ENCODE measurements at places on chromosomes 13 and 19.

GRCh38 chr19:29255006-29255405 is 42.1 kb upstream of the UQCRFS1 start:
- DNase-seq, result no peak

GRCh38 chr13:109924376-109924775 is 138.0 kb upstream of the IRS2 start:
- DNase-seq, result no peak

DNA sequence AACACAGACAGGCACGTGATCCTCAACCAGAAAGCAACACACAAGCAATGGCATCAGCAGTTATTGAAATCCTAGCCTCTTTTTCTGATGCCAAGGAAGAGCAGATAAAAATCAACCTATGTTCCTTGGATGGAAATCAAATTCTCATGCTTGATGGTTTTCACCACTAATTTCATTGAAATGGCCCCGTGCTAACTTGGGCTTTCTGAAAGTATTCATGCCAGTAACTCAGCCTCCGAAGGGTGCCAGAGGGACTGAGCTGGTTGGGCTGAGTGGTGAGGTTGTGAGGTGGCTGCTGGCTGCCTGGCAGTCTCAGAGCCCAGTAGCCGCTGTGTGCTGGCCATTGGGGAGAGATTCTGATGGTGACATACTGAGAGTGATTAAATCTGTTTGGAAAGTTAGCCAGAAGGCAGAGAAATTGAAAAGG is 309.3 kb downstream of the DCT start:
- DNase-seq, result no peak

DNA sequence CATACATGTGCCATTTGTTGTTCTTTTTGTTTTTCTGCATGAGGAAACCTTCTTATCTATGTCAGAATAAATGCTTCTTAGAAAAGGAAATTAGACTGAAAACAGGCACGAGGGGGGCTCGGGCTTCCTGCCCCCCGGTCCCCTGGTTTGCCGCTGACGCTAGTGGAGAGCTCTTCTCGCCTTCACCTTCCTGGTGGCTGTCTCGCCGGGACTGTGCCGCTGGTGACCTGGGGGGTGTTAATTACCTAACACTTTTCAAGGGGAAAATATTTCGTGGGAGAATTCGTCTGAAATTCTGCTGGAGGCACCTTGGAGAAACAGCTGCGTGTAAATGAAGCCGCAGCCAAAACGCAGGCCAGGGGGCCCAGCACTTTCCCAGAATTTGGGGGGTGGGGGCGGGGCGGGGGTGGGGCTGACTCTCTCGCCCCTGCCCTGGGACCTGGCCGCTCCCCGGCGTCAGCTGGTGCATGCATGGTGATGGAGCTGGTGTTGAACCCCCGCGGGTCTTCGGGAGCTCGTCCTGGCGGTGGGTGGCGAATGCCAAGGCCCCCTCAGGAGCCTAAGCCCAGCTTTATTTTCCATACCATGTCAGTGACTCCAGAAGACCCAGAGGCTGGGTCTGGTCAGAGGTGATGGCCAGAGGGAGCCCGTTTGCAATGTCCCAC is 58.3 kb upstream of the MCF2L start:
- no peak for DNase-seq

GRCh38 chr19:5934774-5935472 is 20.9 kb downstream of the CAPS start:
- DNase-seq, result no peak

- DNase-seq, result no peak
Measured at GRCh38 chr13:44300895-44301638, 72.6 kb upstream of the SERP2 start.

DNA sequence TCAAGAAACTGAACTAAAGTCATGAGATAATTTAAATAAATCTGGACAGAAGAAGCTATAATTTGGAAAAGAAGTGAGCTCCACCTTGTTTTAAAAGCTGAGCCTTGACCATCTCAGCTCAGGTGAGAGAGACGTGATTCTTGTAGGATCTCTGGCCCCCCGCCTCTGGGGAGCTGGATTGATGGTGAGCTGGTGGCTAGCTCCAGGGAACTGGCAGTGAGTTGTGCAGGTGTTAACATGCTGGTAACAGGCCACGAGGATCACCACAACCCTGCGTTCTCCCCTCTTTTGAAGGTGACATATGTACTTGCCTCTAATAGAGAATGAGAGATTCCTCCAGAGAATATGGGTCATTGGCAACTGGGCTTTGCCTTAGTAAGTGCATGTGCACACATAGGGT is 485.1 kb downstream of the IRS2 start:
- no peak for DNase-seq

- no peak for DNase-seq
Measured at GRCh38 chr19:42400404-42400803, 10.3 kb upstream of the CNFN start.

DNA sequence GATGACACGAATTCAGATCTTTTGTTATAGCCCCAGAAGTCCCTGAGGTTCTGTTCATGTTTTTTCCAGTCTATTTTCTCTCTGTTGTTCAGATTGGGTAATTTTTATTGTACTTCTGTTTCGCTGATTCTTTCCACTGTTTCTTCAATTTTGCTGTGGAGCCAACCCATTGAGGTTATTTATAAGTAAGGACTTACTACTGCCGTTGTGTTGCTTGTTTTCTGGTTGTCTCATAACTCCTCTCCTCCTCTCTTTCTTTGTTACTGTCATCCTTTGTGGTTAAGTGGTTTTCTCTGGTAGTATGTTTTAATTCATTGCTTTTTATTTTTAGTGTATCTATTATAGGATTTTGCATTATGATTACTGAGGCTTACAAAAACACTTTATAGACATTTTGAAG is 48.7 kb upstream of the GAS6 start:
- DNase-seq, result no peak

Measured in stimulated activated CD8-positive, alpha-beta memory T cell treated with anti-CD3 and anti-CD28 coated beads, Interleukin-2, amount 100 ng/mL, for 1 hour (primary cell).